ENCODE measurements at places on chromosomes 7 and 10.

GRCh38 chr10:35092851-35093250 is 2.7 kb upstream of the CUL2 start:
- no peak for DNase-seq

- DNase-seq, result peak; percentile 11
These were observed at the start of gene STEAP2 for GRCh38 chr7:90211391-90212148. Gene STEAP2 (plus strand): TSS chr7:90211740. CDS start chr7:90225083, 13,343 bp downstream.

- no peak for DNase-seq
These were observed 43.4 kb downstream of the PSPH start for GRCh38 chr7:56007891-56008290.

DNA sequence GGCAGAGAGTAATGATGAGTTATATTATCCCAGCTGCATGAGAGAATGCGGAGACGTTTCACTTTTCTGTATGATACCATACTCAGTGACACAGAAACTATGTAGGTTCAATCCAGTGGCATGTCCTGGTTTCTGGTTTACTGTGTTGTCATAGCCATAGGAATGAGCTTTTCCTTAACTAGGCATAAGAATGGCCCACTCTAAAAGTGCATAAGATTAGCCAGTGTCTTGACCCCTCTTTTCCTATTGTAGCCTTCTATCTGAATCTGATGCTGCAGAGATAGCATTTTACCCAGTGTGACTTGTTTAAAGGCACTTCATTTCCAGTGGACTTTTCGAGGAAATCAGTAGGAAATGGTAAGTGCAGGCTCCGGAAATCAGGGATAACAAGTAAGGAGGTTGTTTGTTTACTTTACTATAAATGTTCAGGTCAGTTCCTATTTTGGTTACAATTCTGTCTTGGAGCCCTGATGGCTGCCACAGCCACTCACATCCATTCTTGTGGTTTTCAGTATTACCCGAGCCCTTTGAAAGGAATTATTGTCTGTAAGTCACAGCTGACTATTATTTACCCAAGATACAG is 70.5 kb downstream of the SEMA3A start:
- DNase-seq, result no peak

GRCh38 chr10:131724169-131724545 is 176.7 kb upstream of the PPP2R2D start:
- no peak for DNase-seq

GRCh38 chr7:82319674-82320118 is 123.9 kb downstream of the CACNA2D1 start:
- no peak for DNase-seq

DNA sequence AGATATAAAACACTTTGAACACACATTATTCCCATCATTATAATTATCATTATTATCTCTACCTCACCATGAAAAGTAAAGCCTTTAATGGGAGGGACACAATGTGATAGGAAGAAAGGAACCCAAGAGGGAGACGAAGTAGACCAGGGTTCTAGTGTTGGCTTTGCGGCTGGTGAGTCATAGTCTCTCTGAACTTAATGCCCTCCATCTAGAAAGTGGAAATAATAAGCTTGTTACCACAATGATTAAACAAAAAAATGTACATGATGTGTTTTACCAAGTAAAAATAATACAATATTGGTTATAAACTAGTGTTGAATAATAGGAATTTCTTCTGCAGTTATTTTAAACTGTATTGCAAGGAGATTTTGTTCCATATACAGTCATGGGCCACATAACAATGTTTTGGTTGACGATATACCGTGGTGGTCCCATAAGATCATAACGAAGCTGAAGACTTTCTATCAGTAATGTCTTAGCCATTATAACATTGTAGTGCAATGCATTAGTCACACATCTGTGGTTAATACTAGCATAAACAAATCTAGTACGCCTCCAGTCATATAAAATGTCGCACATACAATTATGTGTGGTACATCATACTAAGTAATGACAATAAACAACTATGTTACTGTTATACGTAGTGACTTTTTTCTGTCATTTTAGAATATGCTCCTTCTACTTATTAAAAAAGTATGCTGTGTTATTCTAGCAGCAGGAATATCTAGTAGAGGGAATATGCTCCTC is 450.6 kb upstream of the SORCS1 start:
- no peak for DNase-seq

- no peak for DNase-seq
These were observed 82.1 kb upstream of the SLC26A5 start for GRCh38 chr7:103528152-103528551.

DNA sequence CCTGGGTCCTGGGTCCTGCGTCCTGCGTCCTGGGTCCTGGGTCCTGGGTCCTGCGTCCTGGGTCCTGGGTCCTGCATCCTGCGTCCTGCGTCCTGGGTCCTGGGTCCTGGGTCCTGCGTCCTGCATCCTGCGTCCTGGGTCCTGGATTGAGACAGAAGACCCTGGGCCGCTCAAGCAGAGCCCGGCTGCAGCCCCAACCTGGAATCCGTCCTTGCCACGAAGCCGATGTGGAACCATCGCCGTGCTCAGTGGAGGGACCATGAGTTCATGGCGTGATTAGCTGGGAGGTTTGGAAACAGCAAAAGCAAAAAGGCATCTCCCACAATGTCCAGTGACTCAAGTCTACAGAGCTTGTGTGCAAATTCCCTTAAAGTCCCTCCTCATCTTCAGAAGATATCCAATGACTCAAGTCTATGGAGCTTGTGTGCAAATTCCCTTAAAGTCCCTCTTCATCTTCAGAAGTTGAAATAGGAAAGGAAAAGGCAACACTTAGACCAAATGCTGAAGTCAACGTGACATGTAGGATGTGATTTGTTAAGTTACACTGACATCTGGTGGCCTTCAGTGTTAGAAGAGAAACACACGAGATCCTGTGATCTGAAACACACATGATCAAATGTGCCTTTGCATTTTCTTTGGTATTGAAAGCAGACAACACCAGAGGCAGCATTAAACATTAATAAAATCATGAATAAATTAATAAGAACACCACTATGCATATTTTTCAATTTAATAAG is 179.9 kb downstream of the PTPRN2 start:
- no peak for DNase-seq

DNA sequence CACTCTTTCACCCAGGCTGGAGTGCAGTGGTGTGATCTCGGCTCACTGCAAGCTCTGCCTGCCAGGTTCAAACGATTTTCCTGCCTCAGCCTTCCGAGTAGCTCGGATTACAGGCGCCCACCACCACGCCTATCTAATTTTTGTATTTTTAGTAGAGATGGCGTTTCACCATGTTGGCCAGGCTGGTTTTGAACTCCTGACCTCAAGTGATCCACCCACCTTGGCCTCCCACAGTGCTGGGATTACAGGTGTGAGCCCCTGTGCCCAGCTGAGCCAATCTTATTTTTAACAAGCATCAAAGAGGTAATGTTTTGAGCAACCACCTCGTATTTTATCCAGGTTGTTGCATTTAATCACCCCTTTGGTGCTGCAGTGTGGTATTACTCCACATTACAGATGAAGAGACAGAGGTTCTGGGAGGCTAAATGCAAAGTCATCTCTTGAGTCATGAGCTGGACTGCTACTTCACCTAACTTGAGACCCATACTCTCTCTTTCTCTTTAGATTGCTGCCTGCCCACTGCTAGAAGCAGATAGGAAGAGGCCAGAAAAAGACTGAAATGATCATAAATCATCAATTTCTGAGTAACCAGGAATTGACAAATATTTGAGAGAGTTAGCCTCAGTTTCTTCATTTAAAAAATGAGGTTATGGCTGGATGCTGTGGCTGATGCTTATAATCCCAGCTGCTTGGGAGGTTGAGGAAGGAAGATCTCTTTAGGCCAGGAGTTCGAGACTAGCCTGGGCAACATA is 116.2 kb downstream of the CAMK1D start:
- DNase-seq, result no peak

- DNase-seq, result no peak
These were observed 182.6 kb upstream of the TMEM106B start for GRCh38 chr7:12028508-12028907.

- no peak for DNase-seq
These were observed 366.4 kb downstream of the SEMA3D start for GRCh38 chr7:84820481-84820880.

GRCh38 chr7:105878746-105879605 is 2.6 kb upstream of the ATXN7L1 start:
- DNase-seq, result no peak

- DNase-seq, result no peak
These were observed 5.0 kb upstream of the PDK4 start for GRCh38 chr7:95601316-95601715.

- DNase-seq, result no peak
These were observed 215.3 kb upstream of the GLI3 start for GRCh38 chr7:42452356-42452755.

- no peak for DNase-seq
These were observed 21.8 kb downstream of the RPA3 start for GRCh38 chr7:7696458-7697119.

GRCh38 chr7:98640375-98640774 is 23.3 kb downstream of the NPTX2 start:
- no peak for DNase-seq

DNA sequence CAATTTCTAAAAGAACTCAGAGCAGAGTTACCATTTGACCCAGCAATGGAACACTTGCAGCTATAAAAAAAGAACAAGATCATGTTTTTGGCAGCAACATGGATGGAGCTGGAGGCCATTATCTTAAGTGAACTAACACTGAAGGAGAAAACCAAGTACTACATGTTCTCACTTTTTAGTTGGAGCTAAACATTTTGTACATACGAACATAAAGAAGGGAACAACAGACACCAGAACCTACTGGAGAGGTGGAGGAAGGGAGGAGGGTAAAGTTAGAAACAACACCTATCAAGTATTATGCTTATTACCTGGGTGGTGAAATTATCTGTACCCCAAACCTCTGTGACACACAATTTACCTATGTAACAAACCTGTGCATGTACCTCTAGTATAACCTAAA is 329.5 kb downstream of the ATRNL1 start:
- DNase-seq, result no peak

GRCh38 chr7:17234030-17234397 is 64.4 kb upstream of the AHR start:
- DNase-seq, result peak; percentile 13

DNA sequence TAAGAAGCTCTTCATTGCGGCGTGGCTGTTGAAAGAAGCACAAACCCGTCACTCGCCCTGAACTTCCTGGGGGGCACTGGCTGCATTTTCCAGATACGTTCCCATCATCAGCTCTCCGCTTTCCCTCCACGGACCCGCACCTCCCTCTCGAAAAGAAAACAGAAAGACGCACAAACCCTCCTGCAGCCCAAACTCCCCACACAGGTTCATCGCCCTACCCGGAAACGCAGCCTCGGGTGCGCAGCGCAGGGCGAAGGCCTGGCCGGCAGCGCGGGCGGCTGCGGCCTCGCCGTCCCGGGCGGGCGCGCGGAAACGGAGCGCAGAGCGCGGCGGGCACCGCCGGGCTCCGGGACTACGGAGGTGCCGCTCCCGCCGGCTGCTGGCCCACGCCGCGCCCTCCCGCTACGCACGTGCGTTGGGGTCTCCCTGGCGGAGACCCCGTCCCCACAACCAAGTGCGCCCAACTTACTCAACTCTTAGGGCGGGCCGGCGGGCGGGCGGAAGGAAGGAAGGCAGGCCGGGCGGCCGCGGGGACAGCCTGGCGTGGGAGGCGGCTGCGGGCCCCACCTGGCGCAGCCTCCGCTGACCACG is 822 bp downstream of the ZNF800 start:
- DNase-seq, result peak; percentile 32

DNA sequence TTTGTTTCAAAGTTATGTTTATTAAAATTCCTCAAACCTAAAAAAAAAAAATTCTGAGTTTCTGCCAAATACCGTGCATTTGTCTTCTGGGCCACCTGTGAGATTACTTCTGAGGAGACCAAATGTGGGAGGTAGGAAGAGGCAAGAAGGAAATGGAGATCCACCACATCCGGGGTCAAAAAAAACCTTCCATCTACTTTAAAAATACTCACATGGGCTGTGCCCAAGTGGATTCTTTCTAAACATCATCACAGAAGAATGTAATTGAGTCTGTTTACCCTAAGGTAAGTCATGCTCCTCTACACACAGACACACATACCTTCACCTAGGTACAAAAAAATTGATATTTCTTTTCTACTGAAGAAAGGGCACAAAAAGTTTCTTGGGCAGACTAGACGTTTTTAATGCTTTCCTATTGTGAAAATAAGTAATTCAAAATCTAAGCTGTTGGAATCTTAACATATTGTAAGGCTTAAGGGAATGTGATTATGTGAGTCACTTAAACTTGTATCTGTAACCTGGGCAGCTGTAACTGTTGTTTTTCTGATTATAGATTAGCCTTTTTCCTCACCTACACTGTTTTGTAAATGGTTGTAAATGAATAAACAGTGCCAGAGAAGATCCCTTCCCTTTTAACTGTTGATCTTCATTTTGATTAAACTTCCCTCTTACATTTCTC is 19.1 kb upstream of the SPOCK2 start:
- DNase-seq, result no peak

DNA sequence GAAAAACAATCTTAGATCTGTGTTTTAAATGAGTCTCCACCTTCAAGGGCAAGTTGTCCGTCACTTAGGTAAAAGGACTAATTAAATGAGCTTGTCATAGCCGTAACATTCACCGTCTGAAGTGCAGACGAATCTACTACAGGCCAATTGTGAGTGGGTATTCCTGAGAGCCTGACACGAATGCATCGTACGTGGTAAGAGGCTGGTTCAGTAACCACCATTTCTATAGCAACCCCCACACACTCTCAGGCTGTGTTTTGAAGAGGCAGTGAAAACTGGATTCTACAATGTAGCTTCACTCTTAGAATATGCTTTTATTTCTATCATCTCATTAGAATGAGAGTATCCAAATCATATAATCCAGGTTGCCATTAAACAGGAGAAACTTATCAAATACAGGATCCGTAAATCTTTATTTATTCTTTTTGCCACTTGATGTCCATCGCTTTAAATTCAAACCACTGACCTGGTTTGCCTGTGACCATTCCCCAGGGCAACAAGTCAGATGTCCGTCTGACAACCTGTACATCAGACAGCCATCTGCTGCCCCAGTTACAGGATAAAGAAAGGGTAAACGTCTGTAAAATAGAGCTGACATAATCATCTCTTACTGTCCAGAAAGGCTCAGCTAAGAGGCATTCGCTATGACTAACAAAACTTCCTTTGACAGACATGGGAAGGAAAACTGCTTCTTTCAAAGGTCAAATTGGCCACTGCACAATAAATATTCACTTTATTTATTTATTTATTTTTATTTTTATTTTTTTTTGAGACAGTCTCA is 70.3 kb upstream of the NMT2 start:
- no peak for DNase-seq

DNA sequence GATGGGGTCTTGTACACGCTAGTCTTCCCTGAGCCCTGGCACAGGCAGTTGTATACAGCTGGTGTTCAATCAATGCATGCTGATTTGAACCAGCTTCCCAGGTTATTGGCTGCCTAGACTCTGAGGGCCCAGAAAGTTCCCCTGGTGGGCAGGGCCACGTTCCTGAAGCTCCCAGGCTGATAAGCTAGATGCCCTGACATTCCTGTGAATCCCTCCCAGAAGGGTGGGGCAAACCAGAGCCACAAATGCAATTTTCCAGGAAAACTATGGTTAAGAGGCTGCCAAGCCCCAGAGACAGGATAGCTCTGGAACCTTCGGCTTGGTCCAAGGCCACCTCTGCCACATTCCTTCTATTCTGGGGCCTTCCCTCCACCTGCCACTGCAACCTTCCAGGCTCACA is 78.2 kb downstream of the FAM53B start:
- no peak for DNase-seq

GRCh38 chr10:75187961-75188426 is 22.6 kb upstream of the VDAC2 start:
- DNase-seq, result no peak

All from activated CD8-positive, alpha-beta memory T cell treated with anti-CD3 and anti-CD28 coated beads for 48 hours (primary cell).